ENCODE measurements at places on chromosomes 2 and 18.

- H3K27ac ChIP-seq, result peak overlapping the region; percentile 99
- DNase-seq, result peak; percentile 87
- peaks cover 36% of the 10 kb centered on the region for H3K36me3 ChIP-seq
- H3K4me1 ChIP-seq, result peaks cover 77% of the 10 kb centered on the region
These were observed 67.2 kb downstream of the MBP start for GRCh38 chr18:77065221-77065981.

GRCh38 chr2:161374446-161374845, 41.7 kb upstream of the TBR1 start:
- no peak overlapping the region for H3K27ac ChIP-seq
- peaks cover 35% of the 10 kb centered on the region for H3K36me3 ChIP-seq
- no peak overlapping the region for H3K4me3 ChIP-seq
- no peak for DNase-seq
- no peaks in the 10 kb centered on the region for H3K27me3 ChIP-seq

DNA sequence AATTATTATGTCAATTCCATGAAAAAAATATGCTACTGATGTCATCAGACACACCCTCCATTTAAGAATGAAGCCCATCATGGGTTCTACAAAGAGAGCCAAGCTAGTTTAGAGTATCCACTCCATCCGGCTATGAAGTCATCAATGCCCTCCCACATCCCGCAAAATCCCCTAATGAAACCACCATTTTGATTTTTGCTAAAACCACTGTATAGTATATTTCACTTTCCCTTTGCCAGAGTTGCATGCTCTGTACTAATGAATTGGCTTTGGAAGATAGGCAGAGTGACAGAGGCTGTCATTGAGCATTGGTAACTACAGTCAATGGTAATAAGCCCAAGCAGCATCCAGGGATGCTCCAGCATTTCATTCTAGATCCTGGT, 118.6 kb downstream of the ANKRD44 start:
- H3K27me3 ChIP-seq, result no peaks in the 10 kb centered on the region
- no peak overlapping the region for H3K27ac ChIP-seq
- H3K36me3 ChIP-seq, result no peaks in the 10 kb centered on the region

- no peak overlapping the region for H3K27ac ChIP-seq
- no peaks in the 10 kb centered on the region for H3K27me3 ChIP-seq
- peaks cover 14% of the 10 kb centered on the region for H3K4me1 ChIP-seq
- no peak overlapping the region for H3K4me3 ChIP-seq
- no peak for DNase-seq
These were observed 130.6 kb downstream of the SPP2 start for GRCh38 chr2:234181121-234181520.

DNA sequence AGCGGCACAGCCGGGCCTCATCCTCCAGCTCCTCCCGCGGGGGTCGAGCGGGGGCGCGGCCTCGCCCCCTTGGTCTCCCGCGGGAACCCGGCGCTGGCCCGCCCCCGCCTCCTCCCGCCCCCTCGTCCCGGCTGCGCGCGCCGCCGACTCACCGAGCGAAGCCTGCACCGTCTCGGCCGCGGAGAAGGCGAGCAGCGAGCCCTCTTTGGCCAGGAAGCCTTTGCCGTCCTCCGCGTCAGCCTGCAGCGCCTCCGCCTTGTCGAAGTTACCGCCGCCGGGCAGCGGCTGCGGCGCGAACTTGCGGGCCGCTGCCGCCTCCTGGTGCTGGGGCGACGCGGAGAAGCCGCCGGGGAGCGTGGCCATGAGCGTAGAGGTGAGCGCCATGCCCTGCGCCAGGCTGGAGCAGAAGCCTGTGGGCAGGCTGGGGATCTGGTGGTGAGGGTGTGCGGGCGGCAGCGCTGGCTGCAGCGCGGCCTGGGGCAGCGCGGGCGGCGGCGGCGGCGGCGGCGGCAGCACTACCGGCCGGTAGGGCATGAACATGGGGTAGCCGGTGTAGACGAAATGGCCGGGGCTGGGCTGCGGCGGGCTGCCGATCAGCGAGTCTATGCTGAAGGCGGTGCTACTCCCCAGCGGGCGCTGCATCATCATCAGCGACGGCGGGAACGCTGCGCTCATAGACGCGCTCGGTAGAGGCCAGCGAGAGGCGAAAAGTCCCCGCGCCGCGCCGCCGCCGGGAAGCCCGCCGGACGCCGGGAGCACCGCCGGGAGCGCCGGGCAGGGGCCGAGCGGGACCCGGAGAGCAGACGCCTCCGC, 683 bp downstream of the GBX2 start:
- peaks cover 10% of the 10 kb centered on the region for H3K4me1 ChIP-seq
- no peaks in the 10 kb centered on the region for H3K36me3 ChIP-seq
- H3K27me3 ChIP-seq, result no peaks in the 10 kb centered on the region
- peak; percentile 54 for DNase-seq
- H3K4me3 ChIP-seq, result peak overlapping the region; percentile 91

DNA sequence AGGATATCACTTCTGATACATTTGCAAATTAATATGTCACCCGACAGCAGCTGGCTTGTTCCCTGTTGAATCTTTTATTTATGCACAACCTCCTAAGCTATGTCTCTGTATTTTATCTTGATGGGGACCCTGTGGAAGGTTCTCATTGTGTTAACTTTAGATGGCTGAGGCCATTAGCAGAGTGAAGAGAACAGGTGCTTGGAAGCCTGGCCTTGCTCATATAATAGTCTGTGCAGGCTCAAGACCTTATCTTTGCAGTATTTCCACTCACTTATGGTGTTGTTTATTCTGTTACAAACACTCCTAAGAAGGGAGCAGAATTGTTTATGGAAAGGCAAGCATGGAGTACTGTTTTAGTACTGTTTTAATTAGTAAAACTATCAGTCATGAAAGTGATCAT, 107.6 kb downstream of the SETBP1 start:
- no peaks in the 10 kb centered on the region for H3K27me3 ChIP-seq
- H3K4me3 ChIP-seq, result no peak overlapping the region
- H3K27ac ChIP-seq, result no peak overlapping the region
- no peaks in the 10 kb centered on the region for H3K4me1 ChIP-seq

DNA sequence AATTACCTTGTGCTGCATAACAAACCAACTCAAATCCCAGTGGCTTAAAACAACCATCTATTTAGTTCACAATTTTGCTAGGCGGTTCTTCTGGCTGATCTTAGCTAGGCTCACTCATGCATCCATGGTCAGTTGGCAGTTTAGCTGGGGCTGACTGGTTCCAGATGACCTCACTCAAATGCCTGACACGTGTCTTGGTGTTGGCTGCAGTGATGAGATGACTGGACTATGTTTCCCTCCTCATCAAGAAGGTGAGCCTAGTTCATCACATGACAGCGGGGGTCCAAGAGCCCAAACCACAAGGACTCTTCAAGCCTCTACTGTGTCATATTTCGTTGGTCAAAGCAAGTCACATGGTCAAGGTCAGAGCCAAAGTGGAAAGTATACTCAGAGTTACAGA, 42.7 kb upstream of the ACTR3 start:
- peaks cover 14% of the 10 kb centered on the region for H3K4me1 ChIP-seq
- no peak overlapping the region for H3K27ac ChIP-seq
- no peak for DNase-seq
- no peaks in the 10 kb centered on the region for H3K36me3 ChIP-seq
- no peak overlapping the region for H3K4me3 ChIP-seq
- no peaks in the 10 kb centered on the region for H3K27me3 ChIP-seq

- peak overlapping the region; percentile 54 for H3K27ac ChIP-seq
- peaks cover 32% of the 10 kb centered on the region for H3K4me1 ChIP-seq
- no peaks in the 10 kb centered on the region for H3K36me3 ChIP-seq
- peak; percentile 85 for DNase-seq
- peak overlapping the region; percentile 72 for H3K4me3 ChIP-seq
These were observed 285.1 kb downstream of the MTX2 start for GRCh38 chr2:176554101-176555048.
